ENCODE measurements at places on chromosomes 1 and 21.
A peak's percentile ranks its signal among the peaks of the same experiment; 100 is the strongest.

- no peak for DNase-seq
These were observed 248.5 kb downstream of the USP25 start for GRCh38 chr21:15978215-15978738.

DNA sequence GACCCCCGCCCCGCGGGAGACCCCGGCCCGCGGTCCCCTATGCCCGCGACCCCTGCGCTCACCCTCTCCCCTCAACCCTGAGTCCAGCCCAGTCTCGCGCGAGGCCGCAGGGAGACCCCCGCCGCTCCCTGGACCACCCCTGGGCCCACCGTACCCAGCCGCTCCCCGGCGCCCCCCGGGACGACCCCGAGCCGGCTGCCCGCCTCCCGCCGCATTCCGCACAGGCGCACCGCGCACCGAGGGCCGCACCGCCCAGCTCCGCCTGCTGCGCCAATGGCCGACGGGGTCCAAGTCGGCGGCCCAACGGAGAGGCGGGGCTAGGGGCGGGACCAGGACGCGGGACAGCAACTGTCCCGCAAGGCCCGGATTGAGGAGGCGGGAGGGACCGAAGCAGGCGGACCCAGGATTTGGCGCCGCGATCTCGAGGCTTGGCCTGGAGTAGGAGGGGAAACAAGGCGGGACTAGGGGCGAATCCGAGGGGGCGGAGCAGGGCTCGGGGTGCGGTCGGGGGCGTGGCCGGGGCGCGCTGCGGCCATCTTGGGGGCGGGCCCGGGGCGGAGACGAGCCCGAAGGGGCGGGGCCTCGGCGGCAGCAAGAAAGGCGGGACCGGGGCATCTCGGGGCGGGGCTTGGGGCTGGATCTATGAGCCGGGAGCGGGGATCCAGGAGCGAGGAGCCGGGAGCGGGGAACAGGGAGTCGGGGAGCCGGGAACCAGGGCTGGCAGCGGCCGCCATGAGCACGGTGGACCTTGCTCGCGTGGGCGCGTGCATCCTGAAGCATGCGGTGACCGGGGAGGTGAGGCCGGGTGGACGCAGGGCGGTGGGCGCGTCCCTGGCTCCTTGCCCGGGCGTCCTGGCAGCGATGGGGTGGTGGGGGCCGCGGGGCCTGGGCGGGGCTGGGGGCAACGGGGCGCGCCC, at the start of gene PRXL2B:
Gene PRXL2B (plus strand): TSS at position 624 of the 917 bp plus-strand sequence. CDS start 109 bp downstream, at position 733.
- DNase-seq, result peak; percentile 83

DNA sequence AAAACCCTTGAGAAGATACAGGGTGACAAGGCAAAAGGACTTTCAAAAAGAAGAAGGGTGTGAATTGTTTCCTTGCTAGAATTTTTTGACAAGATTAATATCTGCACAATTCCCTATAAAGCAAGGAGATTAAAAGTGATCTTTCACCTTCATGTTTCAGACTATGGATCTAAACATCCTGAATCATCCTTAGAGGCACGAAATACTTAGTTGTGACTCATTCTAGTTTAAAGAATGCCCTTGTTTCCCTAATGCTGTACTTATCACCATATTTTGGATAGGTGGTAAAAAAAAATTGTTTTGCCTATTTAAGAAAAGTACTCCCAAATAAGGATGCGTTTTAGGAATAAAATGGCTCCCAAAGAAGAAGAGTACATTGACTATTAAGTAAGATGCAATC, 415.1 kb downstream of the LRRIQ3 start:
- DNase-seq, result no peak

DNA sequence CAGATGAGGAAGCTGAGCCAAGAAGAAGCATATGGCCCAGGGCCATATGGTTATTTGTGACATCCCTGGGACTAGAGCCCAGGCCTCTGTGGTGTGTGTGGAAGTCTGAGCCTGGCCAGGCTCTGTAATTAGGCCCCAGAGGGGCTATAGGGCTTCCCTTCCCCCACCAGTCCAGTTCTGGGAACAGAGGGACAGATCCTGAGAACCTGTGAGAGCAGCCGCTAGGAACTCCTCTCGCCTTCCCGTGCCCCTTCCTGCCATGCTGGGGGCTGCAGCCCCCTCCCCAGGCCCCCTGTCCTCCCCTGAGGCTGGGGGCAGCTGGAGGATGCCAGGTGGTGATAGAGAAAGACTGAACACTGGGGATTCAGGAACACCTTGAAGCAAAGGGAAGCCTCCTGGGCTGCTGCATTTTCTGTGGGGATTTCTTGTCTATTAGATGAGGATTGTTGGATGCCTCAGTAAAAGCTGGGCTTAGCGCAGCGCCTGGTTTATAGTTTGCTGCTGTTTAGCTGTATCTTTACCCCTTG, 33.3 kb downstream of the COQ8A start:
- peak; percentile 72 for DNase-seq
